T-helper 17 cell (primary cell): ENCODE measurements at places on chromosomes 16 and 17. TPM values are rescaled to one million over a fixed set of nuclear protein-coding genes. Genes with fewer than 3 reads are reported as not detected.

GRCh38 chr17:28858801-28859355 is 4.1 kb downstream of the ERAL1 start:
- no peak for DNase-seq

GRCh38 chr16:64417711-64418227 is 704.1 kb downstream of the CDH11 start:
- DNase-seq, result no peak

The P2RX1 gene
- total RNA-seq, result 15.0 TPM

GRCh38 chr17:16622540-16623277 is 30.9 kb downstream of the ZNF624 start:
- no peak for DNase-seq

The NPW gene
- 2.0 TPM for total RNA-seq

The MEIOC gene
- not detected for total RNA-seq

The TBC1D3G gene
- 0.75 TPM for total RNA-seq

The IRX3 gene
- not detected for total RNA-seq

- DNase-seq, result peak; percentile 83
These were observed at the start of gene RNFT1 for GRCh38 chr17:59964482-59965328. TSS of gene RNFT1 (minus strand) at chr17:59964740. CDS start at chr17:59964663, 77 bp downstream.

DNA sequence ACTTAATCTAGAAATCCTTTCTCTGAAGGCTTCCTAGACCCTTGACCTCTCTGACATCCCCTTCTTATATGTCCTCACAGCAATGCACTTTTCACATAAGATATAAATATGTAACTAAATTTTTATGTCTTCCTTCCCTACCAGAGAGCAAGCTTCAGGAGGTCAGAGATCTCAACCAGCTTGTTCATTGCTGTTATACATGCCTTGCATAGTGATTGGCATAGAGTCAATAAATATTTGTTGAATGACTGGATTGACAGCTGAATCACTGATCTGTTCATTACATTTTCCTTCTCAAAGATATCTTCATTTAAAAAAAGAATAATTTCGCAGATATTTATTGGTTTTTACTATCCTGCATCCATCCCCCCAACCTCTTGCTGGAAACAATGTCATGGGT is 29.5 kb downstream of the HYDIN start:
- no peak for DNase-seq

The TMEM88 gene
- 31.3 TPM for total RNA-seq
